HT1080 (cell line): ENCODE measurements at places on chromosomes 4 and X. TPM values are rescaled to one million over a fixed set of nuclear protein-coding genes. Genes with fewer than 3 reads are reported as not detected.
A peak's percentile ranks its signal among the peaks of the same experiment; 100 is the strongest.

DNA sequence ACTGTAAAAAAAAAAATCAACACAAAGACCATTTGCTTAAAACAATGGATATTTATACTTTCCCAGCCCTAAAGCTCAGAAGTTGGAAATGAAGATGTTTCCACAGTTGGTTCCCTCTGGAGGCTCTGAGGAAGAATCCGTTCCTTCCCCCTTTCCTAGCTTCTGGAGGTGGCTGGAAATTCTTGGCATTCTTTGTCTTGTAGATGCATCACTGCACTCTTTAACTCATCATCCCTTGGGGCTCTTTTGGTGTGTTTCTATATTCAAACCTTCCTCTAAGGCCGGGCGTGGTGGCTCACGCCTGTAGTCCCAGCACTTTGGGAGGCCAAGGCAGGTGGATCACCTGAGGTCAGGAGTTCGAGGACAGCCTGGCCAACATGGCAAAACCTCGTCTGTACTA lies 78.7 kb downstream of the VCX3A start:
- no peak for DNase-seq

DNA sequence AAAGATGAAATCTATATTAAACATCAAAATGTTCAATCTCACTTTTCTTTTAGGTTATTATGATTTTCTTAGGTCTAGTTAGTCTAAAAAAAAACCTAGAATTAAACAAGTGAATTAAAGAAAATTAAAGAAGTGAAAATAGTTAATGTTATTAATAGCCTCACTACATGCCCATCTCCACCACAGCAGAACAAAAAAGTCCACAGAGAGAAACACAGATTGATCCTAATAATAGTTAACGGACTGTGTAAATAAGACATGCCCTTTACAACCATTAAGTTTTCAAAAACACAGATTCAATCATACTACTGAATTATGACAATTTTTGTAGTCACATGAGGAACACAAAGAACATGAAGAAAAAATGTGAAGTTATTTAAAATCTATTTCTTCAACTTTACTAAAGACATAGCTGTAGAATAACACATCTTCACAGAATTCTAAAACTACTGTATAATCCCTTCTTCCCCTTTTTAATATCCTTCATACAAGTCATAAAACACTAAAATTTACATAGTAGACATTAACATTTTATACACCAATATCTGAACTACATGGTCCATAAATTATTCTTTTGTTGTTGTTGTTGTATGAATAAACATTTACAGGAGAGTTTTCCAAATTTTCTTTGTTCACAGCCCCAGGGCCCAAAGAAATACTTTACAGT lies 15.3 kb downstream of the HELQ start:
- DNase-seq: no peak

GRCh38 chr4:118335324-118335723 lies 17.5 kb downstream of the PRSS12 start:
- no peak for DNase-seq

- DNase-seq: no peak
These were observed at the start of gene MGAT4D for GRCh38 chr4:140497747-140498636. MGAT4D (minus strand) TSS chr4:140498293; CDS start chr4:140498222, 71 bp downstream.

- DNase-seq: no peak
These were observed 112.4 kb upstream of the SPRY1 start for GRCh38 chr4:123284168-123284567.

- no peak for DNase-seq
These were observed 4.0 kb upstream of the KCNIP4 start for GRCh38 chr4:21952549-21952948.

- DNase-seq: no peak
These were observed 333.3 kb downstream of the PDGFC start for GRCh38 chr4:156638334-156638733.

- peak; percentile 53 for DNase-seq
These were observed 62.2 kb upstream of the SPANXD start for GRCh38 chrX:141760761-141761160.

DNA sequence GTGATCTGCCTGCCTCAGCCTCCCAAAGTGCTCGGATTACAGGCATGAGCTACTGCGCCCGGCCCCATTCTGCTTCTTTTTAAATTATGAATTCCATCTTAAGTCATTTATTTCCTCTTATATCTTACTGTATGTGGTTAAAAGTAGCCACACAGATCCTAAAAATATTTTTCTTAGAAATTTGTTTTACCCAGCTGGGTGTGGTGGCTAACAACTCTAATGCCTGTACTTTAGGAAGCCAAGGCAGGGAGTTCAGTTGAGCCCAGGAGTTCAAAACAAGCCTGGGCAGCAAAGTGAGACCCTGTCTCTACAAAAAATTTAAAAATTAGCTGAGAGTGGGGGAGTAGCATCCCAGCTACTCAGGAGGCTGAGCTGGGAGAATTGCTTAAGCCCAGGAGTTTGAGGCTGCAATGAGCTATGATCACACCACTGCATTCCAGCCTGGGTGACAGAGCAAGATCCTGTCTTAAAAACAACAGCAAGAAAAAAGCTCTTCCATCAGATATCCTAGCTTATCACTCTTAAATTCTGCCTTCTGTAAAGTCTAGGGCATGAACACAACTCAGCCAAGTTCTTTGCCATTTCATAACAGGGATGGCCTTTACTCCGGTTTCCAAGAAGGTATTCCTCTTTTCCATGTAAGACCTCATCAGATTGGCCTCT lies 15.1 kb upstream of the AFF1 start:
- no peak for DNase-seq

DNA sequence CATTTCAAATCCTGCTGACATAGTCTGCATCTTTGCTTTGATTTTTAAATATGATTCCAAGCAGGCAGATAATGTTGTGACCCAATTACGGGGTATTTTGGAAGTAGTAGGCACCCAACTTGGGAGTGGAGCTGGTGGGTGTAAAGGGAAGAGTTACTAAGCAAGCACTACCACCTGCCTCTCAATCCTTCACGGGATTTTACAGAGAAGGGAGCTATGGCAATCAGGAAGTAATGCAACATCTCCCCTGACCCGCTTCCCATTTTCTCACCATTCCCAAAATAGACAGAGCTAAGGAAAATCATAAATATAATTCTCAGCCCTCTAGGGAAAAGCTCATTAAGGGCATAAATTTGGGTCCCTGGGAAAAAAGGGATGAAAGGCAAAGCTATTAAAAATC lies 9.2 kb downstream of the APBB2 start:
- no peak for DNase-seq

- no peak for DNase-seq
These were observed 13.0 kb downstream of the RAP2C start for GRCh38 chrX:132206259-132206658.

DNA sequence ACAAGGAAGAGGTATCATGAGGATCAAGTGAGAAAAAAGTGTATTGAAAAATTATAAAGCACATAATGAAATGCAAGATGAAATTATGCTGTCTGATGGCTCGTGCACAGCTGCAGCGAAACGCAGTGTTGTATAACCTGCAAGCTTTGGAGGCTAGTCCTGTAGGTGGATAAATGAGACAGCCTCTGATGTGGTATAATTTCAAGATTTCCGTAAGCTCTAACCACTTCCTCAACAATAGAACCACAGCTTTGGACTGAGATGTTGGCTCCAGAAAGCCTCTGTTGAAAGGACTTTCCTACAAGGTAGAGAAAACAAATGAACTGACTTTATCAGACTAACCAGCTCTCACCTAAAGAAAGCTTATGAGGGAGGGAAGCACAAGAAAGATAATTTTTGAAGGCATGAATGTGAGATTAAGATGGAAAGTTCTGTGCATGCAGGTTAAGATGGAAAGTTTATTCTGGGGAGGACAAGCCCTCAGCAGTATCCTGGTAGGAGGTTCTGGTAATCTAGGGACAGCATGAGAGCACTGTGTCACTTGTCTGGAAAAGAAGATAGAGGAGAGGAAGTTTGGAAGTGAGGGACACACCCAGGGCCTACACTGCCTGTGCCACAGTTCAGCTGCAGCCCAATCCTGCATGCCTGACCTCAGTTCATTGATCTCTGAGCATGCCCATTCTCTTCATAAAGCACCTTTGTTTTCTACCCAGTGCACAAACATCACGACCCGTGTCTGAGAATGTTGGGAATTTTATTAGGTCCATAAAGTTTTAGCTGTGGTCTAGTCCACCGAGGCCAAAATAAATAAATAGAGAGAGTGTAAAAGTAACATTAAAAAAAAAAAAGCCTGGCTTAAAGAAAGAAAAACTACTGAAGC lies 161.5 kb upstream of the SFRP2 start:
- peak; percentile 32 for DNase-seq

GRCh38 chr4:18041114-18041513 lies 19.6 kb upstream of the LCORL start:
- no peak for DNase-seq

- no peak for DNase-seq
These were observed 37.4 kb upstream of the IL1RAPL1 start for GRCh38 chrX:28549838-28550237.

GRCh38 chr4:76213415-76214176 lies at the start of gene SCARB2:
SCARB2 (minus strand) TSS chr4:76213824; CDS start chr4:76213543, 281 bp downstream.
- DNase-seq: peak; percentile 78

- DNase-seq: no peak
These were observed 63.5 kb downstream of the DCLK2 start for GRCh38 chr4:150141756-150142155.

The CNGA1 gene
- 0.17 TPM in 1 of 2 replicates, not detected in the other for total RNA-seq

The ZNF711 gene
- 0.13 and 0.16 TPM in 2 replicates for total RNA-seq

The EDNRA gene
- 14.9 and 15.0 TPM in 2 replicates for total RNA-seq

The NLGN3 gene
- total RNA-seq: 0.06 TPM in 1 of 2 replicates, not detected in the other

The SPIN2A gene
- total RNA-seq: 0.37 and 0.63 TPM in 2 replicates

The CCDC149 gene
- total RNA-seq: 0.64 and 1.0 TPM in 2 replicates
